ENCODE measurements at places on chromosomes 3 and 15.
A peak's percentile ranks its signal among the peaks of the same experiment; 100 is the strongest.

GRCh38 chr3:79085171-79085570 lies 682.6 kb downstream of the ROBO1 start:
- no peak for DNase-seq

GRCh38 chr3:124834723-124835718 lies 52.1 kb downstream of the ITGB5 start:
- peak; percentile 19 for DNase-seq

DNA sequence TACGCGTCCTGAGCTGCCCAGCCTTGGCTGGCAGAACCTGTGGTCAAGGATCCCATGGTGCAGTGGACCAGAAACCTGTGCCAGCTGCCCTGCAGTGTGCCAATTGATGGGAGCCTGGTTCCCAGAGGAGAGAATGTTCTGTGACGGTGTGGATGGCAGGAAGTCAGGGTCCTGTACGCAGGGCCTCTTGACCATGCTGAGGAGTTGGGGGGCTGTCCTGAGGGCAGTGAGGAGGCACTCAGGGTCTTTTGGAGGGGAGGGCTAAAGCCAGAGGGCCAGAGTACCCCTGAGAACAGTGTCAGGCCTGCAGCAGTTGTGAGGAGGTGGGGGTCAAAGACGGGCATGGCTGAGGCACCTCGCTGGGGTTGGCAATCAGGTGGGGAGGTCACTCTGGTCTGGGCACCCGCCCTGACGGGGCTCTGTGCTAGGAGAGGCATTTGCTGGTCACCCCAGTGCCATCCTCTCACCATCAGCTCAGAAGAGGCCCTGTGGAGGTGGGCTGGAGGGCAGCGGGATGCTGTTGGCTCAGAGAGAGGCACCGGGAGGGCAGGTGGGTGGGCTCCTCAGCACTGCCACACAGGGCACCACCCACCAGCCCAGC lies 61.0 kb downstream of the SCN5A start:
- DNase-seq, result no peak

GRCh38 chr3:94082391-94082937 lies 19.6 kb downstream of the NSUN3 start:
- no peak for DNase-seq

DNA sequence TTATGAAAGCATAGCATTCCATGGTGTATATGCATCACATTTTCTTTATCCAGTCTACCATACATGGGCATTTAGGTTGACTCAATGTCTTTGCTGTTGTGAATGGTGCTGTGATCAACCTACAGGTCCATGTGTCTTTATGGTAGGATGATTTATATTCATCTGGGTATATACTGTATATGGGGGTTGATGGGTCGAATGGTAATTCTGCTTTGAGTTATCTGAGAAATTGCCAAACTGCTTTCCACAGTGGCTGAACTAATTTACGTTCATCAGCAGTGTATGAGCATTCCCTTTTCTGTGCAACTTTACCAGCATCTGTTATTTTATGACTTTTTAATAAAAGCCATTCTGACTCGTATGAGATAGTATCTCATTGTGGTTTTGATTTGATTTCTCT lies 662.4 kb upstream of the BCHE start:
- DNase-seq, result no peak
